ENCODE measurements at places on chromosomes 1 and 21. TPM values are rescaled to one million over a fixed set of nuclear protein-coding genes. Genes with fewer than 3 reads are reported as not detected.

The SLC25A33 gene
- total RNA-seq: 2.2 TPM

The CFHR2 gene
- not detected for total RNA-seq

The CFAP126 gene
- total RNA-seq: not detected

The CD1E gene
- not detected for total RNA-seq

Data from mammary epithelial cell (primary cell).